Stimulated activated CD8-positive, alpha-beta memory T cell treated with anti-CD3 and anti-CD28 coated beads, Interleukin-4, amount 100 ng/mL, for 1 hour (primary cell): ENCODE measurements at places on chromosomes 1 and 21.

DNA sequence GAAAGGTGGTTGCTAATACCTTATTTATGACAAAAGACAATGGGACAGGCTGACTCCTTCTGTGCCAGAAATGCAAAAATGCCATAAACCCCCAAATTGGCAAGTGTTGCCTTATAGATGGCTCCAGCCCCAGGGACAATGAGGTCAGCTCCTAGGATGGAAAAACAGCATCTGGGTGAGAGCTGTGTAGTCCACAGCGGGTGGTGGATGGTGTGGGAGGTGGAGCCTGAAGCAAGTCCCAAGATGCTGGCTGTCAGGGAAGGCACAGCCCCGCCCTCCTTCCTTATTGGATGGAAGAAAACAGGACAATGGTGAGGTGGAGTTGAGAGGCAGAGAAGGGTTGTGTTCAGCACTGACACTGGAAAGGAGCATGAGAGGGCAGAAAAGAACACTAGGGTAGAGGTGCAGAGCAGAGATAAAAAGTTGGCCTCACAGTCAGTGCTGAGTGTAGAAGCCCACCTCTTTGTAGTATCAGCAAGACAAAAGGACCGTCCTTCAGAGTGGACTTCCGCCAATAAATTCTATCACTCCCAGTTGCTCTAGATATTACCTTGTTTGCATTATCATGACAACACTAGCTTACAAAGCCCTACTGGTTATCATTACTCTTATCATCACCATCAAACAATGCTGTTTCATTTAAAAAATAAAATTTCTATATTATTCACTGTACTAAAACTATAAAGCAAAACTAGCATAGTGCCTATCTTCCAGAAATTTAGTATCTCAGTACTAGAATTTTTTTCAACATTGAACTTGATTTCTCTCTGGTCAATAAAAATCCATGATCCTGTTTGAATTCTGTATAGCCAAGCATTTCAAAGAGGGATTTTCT lies 3.7 kb upstream of the SDE2 start:
- no peak for DNase-seq

- no peak for DNase-seq
Measured at GRCh38 chr1:34928066-34928696, 1.3 kb downstream of the DLGAP3 start.

DNA sequence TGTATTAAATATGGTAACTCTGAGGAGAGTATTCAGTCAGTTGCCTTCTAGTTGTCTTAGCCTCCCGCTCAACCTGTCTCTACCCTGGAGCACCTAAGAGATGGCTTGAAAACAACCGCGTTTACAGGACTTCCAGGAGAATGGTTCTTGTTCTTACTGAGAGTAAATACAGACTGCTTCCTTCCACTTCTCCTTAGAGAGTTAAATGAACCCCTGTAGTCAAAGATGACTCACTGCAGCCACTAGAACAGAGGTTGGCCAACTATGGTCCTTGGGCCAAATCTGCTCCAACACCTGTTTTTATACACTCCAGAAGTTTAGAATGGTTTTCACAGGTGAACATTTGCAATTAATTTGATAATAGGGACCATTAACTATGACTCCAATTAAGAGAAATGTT lies 60.1 kb upstream of the ASB17 start:
- DNase-seq: no peak

- no peak for DNase-seq
Measured at GRCh38 chr1:206419783-206420182, 50.5 kb upstream of the IKBKE start.

- DNase-seq: no peak
Measured at GRCh38 chr1:203077956-203078355, 7.9 kb downstream of the MYOG start.

- DNase-seq: no peak
Measured at GRCh38 chr1:107196973-107197562, 56.2 kb downstream of the NTNG1 start.

DNA sequence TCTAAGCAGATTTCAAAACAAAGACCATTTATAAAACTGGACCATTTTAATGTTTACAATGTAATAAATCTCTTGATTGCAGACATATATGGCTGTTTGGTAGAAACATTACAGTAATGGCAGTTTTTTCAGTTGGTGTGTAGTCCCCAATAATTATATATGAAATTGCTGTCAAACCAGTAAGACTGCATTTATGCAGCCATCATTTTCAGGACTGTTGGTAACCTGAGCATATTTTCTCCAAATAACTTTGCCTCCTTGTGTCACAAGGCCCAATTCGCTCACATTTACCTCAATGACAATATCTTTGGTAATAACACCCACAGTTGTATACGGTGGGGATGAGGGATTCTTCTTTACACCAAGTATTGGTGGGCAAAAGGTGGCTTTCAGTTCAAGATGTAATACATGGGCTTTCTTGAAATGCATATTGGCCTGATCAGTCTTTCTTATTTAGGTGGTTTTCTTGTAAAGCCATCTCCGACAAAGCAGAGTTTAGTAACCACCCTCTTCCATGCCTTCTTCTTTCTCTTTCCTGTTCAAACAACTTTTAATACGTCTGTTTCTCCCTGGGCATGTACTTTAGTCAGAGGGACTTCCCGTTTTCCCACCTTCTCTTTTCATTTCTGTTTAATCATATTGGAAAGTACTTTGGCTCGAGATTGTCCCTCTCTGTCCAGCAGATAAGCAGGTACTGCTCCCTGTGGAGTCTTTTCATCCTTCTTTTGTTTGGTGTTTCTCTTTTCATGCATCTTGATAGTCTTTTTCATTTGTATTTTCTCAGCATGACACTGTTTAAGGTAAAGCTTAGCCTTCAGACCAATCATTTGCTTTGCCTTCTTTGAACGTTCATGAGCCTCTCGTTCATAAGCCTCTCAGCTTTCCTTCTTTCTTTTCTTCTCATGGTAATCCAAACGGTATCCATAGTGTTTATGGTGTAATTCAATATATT lies 30.4 kb downstream of the ATP2B4 start:
- no peak for DNase-seq

GRCh38 chr1:54846301-54846700 lies 40.7 kb downstream of the DHCR24 start:
- DNase-seq: no peak

DNA sequence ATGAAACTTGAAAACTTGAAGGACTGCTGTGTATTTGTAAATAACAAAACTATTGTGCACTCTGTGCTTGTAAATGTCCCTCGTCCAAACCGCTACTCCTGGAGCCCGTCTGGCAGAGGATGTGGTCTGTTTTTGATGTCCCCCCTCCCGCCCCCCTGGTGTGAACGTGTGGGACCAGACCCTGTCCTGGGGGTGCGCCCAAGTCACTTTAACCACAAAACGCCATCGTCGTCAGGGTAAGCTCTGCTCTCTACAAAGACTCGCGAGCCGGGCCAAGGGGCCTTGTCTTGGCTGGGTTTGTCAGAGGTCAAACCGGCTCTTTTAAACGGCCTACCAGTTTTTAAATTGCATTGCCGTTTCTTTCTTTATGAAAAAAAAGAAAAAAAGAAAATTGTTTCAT lies 87.4 kb upstream of the TMEM51 start:
- no peak for DNase-seq

DNA sequence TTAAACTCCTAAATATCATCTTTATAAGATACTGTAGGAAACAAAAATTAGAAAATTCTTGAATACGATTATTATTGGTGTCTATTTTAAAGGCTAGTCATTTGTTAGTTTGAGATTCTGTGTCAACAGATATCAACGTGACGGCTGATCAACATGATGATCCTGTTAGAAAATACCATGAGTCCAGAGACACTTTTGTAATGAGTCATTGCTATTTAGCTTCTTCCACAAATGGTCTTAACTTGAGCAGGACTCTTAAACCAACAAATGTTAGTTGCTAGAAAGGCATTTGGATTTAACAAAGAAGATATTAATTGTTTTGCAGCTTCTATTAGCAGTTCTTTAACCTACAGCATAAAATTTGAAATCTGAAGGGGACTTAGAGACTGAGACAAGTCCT lies 131.2 kb downstream of the TGFB2 start:
- no peak for DNase-seq

GRCh38 chr21:43763901-43764523 lies 12.1 kb downstream of the CSTB start:
- no peak for DNase-seq

DNA sequence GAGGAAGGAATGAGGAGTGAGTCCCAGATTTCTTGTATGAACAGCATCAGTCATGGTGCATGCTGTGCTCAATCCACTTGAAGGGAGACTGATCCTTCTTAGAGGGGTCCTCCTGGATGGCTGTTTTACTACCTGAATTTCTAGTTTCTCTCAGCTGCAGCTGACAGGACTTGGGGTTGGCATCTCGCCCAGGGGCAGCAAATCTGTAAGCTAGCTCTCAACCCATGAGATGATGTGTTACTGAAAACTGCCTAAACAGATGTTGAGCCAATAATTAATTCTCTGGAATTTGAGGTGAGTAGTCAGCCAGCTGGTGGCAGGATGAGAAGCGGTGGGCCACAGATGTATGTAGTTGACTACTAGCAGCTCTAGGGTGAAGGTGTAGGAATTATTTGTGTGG lies 19.6 kb downstream of the BACH1 start:
- no peak for DNase-seq

GRCh38 chr1:212915245-212916091 lies 34.9 kb upstream of the VASH2 start:
- no peak for DNase-seq

GRCh38 chr1:179815641-179816040 lies 62.0 kb downstream of the TOR1AIP2 start:
- no peak for DNase-seq

- DNase-seq: no peak
Measured at GRCh38 chr1:201192261-201192788, 1.7 kb downstream of the IGFN1 start.

DNA sequence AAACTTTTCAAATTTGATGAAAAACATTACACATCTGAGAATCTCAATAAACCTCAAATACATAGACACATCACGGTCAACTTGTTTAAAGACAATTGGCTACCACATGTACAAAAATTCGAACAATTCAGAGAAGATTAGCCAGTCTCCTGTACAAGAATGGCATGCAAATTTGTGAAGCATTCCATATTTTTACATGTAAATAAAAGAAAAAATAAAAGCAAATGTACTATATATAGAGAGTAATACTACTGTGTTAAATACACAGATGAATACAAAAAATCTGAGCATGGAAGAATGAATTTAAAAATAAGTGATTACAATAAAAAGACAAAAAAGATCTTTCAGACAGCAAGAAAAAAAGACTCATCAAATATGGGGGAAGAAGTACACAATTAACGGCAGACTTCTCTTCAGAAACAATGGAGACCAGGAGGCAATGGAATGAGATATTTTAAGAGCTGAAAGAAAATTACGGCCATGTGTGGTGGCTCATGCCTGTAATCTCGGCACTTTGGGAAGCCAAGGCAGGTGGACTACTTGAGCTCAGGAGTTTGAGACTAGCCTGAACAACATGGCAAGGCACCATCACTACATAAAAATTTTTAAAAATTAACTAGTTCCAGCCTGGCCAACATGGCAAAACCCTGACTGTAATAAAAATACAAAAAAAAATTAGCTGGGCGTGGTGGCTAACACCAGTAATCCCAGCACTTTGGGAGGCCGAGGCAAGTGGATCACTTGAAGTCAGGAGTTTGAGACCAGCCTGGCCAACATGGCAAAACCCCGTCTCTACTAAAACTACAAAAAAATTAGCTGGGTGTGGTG lies 23.2 kb downstream of the HAX1 start:
- no peak for DNase-seq

DNA sequence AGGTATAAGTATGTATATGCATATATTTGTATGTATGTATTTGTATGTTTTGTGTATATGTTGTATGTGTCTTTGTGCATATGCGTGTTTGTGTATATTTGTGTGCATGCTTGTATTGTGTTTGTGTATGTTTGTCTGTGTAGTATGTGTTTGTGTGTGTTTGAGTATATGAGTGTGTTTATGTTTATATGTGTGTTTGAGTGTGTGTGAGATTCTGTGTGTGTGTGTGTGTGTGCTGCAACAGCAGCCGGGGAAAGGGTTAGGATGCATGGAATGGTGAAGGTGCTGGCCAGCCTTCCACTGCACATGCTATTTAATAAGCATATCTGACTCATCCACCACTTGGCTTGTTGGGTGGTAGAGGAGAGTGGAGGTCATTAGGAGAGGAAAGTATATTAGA lies 46.6 kb upstream of the RAB4A start:
- no peak for DNase-seq

GRCh38 chr1:39395357-39395831 lies 96.0 kb upstream of the BMP8A start:
- no peak for DNase-seq

- no peak for DNase-seq
Measured at GRCh38 chr1:18861082-18861481, 1.6 kb upstream of the TAS1R2 start.

DNA sequence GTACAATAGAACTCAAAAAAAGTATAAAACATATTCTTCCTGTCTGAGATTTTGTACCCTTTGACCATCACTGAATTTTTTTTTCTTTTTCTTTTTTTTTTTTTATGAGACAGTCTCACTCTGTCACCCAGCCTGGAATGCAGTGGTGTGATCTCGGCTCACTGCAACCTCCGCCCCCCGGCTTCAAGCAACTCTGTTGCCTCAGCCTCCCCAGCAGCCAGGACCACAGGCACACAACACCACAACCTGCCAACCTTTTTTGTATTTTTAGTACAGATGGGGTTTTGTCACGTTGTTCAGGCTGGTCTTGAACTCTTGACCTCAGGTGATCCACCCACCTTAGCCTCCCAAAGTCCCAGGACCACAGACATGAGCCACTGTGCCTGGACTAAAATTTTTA lies 10.4 kb downstream of the SDCCAG8 start:
- DNase-seq: no peak

DNA sequence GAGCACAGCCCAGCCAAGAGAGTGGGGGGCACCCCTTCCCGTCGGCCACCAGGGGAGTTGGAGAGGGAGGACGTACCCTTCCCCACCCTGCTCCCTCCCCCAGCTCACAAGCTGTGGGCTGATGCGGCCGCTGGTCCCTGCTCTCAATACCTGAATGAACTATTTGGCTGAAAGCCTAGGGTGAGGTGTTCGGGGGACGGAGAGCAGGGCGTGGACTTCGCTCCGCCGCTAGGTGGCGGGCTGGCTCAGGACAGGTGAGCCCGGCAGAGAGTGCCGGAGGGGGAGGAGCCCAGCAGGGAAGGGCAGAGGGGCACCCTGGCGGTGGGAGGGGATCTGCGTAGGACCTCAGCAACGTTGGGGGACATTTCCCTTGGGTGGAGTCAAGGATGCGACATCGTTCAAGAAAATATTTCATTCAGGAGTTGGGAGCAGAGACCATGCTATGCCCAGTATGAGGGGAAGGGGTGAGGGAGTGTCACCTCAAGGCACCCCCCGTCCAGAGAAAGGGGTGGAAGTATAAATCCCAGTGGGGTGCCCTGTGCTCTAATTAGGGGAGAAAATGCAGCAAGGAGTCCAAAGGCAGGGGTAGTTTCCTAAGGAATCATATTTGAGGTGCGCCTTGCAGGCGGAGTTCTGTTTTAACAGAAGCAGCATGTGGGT lies 12.0 kb upstream of the RHBG start:
- DNase-seq: no peak
